ENCODE measurements at places on chromosomes 1 and 21.

- no peak for DNase-seq
These were observed 16.4 kb downstream of the GPR137B start for GRCh38 chr1:236158719-236159118.

DNA sequence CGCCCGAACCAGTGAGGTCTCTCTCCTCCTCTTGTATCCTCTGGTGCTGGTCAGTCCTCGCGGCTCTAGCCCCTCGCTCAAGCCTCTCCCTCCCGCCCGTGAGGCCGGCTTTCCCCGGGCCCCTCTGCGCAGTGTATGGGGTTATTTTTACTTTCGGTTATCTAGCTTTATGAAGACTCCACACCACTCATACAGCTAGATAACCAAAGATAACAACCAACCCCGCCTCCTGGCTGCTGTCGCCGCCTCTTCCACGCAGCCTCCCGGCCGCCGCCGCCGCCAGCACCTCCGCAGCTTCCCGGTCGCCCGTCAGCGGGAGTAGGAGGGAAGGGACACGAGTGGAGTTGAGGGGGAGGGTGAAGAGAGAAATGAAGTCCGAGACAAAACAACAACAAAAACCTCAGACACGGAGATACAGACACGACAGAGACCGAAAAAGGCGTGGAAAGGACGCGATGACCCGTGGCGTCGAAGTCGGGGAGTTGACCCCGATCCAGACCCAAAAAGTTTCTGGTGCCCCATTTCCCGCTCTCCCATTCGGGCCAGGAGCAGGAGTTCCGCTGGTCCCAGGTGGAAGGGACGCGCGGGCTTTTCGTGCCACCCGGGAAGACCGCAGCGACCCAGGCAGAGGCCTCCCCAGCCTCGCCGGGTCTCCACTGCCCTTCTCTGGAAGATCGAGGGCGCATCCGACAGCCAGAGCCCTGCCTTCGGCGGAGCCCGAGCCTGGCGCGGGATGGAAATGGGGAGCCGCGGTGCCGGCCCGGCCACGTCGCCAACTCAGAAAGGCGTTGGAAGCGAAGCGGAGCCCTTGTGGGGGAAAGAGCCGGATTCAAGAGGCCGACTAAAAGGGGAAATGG lies 51.4 kb downstream of the RHBG start:
- DNase-seq: no peak

- no peak for DNase-seq
These were observed 14.9 kb upstream of the APP start for GRCh38 chr21:26185446-26185845.

- DNase-seq: no peak
These were observed 37.6 kb downstream of the ETS2 start for GRCh38 chr21:38843379-38843778.

- DNase-seq: no peak
These were observed 65.5 kb upstream of the COA6 start for GRCh38 chr1:234307726-234308125.

DNA sequence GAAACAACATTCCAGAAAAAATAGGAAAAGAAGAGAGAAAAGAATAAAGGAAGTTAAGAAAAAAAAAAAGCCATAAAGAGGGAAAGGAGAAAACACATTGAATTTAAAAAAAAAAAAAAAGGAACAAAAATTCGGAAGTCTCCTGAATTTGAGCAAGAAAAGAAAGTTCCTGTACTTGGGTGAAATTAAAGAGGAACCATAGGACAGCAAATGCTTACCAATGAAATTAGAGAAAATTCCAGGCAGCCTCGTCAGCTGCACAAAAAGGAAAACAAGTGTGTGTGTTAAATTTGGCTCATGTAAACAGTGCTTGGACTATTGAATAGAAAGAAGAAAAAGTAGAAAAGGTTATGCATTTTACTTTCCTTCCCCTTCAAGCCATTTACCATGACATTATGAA lies 4.9 kb downstream of the IL12RB2 start:
- DNase-seq: no peak

GRCh38 chr1:51156752-51157151 lies 54.7 kb downstream of the C1orf185 start:
- no peak for DNase-seq

DNA sequence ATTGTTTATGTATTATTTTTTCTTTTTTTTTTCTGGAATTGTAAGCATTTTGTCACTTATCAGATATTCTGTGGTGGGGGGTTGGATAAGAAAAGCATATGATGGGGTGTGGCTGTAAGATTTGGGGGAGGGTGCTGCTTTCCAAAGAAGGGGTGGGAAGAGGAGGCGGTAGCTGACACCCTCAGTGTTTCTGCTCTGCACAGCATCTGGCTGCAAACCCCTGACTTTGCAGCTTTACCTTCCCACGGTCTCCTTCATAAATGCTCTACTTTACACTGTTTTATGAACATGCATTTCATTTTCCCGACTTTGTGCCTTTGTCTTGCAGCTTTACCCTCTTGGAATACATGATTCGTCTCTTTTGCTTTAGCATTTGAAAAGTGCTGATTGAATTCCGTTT lies 7.6 kb downstream of the FMN2 start:
- DNase-seq: no peak

DNA sequence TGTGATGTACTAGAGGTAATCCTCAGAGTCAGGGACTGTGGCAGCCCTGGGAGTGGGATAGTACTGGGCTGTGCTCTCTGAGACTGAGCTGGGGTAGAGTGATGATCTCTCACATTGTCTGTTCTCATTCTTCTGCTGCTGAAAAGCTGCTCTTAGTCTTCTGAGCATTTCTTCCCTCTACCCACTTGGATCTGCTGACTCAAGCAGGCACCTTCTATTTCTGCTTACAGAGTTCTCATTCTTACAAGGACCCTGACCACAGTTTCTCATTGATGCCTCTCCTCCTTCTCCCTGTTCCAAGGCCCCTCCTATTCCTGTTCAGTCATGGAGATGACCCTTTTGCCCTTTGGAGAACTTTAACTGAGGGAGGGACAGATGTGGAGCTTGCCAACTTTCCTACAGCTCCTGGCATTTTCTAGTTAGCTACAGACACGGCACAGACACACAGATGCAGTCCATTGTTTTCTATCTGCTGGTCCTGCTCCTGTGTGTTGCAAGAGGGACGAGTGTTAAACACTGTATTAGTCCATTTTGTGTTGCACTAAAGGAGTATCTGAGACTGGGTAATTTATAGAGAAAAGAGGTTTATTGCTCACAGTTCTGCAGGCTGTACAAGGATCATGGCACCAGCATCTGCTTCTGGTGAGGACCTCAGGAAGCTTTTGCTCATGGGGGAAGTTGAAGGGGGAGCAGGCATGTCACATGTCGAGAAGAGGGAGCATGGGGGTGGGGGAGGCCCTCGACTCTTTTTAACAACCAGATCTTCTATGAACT lies 12.3 kb downstream of the MAPKAPK2 start:
- DNase-seq: no peak

GRCh38 chr1:237042892-237043576 lies 1.1 kb downstream of the RYR2 start:
- DNase-seq: no peak

DNA sequence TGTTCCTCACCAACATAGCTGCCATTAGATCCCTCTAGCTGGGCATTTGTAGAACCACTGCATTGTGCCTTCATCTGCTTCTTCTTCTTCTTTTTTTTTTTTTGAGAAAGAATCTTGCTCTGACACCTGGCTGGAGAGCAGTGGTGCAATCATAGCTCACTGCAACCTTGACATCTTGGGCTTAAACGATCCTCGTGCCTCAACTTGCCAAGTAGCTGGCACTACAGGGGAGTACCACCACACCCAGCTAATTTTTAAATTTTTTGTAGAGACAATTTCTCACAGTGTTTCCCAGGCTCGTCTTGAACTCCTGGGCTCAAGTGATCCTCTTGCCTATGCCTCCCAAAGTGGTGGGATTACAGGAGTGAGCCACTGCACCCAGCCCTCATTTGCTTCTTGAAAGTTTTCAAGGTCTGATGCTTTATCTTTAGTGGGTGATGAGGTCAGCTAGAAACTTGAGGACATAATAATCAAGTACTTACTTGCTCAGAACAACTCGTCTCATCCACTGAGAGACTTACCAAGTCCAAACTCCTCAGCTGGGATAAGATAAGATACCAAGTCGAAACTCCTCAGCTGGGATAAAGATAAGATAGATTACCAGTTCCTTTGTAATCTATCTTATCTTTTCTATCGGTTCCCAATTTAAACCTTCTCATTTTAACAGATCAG lies 71.5 kb downstream of the MACF1 start:
- no peak for DNase-seq

DNA sequence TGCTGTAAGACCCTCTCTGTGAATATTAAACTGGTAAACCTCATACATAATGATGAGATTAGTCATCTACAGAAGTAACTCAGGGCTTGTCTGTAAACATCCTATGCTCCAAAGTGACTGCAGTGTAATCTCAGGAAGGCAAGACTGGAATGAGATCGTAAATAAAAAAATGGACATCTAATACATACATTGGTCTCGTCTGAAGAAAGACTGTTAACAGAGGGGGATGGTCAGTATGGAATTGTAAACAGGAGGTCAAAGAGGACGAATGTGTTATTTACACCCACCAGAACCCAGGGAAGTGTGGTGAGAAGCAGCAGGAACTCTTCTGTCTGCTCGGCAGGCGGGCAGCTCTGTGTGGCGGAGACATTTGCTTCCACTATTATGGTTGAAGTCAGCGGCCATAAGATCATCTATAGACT lies 51.4 kb downstream of the DISC1 start:
- no peak for DNase-seq

GRCh38 chr1:43994794-43995790 lies 3.7 kb downstream of the CCDC24 start:
- DNase-seq: no peak

- no peak for DNase-seq
These were observed 57.9 kb upstream of the FMOD start for GRCh38 chr1:203408486-203409481.

DNA sequence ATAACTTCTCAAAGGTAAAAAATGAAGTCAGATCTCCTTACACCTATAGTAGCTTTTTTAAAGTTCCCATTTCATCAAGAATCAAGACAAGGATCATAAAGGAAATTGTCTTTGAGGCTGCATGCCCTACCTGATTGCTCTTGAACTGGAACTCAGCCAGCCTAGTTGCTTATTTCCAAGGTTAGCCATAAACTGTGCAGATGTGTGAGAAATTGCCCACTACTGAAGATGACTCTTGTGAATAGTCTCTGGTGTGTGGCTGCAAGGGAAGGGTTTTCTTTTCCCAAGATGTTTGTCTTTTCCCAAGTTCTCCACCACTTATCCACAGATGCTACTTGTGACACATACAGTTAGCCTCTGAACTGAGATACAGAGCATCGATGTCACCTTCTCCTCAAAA lies 81.7 kb upstream of the DUSP10 start:
- DNase-seq: no peak

DNA sequence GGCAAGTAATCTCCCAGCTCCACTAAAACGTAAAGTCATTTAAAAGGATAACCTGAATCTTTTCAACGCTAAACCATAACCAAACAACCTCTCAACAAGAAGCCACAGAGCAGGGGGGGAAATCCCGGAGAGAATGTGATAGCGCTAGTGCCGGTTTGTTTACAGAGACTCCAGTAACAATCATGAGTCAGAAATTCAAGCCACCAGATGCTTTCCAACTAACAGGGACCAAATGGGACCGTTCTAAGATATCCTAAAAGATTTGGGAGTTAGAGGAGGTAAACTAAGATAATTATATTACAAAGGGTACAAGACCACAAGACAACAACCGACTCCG lies 825 bp downstream of the DCAF8 start:
- DNase-seq: no peak

DNA sequence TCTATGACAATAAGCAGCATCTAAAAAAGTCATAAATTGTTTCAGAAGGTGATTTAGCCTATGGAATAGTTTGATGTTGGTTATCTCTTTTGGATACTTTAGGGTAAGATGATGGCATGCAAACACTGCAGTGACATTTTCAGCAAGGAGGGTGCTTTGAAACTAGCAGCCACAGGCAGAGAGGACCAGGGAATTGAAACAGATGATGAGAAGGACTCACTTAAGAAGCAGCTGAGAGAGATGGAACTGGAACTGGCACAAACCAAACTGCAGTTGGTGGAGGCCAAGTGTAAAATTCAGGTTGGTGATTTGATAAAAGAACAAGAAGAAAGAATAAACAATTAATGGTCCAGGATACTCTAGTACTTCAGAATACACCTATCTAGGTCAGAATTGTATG lies 11.2 kb upstream of the CACYBP start:
- DNase-seq: no peak

DNA sequence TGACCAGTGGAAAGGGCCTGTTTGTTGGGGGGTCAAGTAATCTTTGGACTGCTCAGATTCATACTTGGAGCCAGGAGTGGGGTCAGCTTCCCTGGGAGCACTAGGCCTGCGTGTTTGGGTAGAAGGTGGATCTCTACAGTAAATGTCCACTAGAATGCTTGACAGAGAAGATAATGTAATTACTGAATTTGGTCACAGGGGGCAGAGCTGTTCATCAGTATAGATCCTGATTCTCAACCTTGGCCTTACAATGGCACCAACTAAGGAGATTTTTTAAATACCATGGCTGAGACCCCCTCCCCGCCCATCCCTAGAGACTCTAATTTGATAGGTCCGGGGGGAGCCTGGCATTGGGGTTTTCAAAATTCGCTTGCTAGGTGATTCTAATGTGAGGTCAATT lies 217.5 kb upstream of the PLXNA2 start:
- DNase-seq: no peak

DNA sequence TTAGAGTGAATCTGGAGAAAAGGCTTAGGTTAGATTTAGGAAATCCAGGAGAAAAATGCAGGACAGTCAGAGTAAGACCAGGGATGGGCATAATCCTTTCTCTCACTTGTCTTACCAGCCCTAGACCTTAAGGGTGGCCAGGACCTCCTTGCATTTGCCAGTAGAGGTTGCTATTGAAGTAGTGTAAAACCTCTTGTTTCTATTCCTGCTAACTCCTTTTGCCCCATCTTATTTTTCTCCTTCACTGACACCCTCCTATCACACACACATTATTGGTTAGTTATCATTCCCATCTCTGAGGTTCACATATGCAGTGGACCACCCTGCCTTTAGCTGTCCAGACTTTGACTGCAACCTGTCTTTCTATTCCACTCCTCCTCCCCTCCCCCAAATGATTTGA lies 75.0 kb upstream of the MACF1 start:
- DNase-seq: no peak

- no peak for DNase-seq
These were observed 69.6 kb downstream of the KCNJ15 start for GRCh38 chr21:38326429-38326828.
